ENCODE measurements at places on chromosomes 3 and 15. TPM values are rescaled to one million over a fixed set of nuclear protein-coding genes. Genes with fewer than 3 reads are reported as not detected.

PRICKLE2 gene
- total RNA-seq, result 50.8 TPM

PLSCR2 gene
- total RNA-seq, result not detected

SLC51B gene
- not detected for total RNA-seq

A4GNT gene
- not detected for total RNA-seq

TPRG1 gene
- 2.0 TPM for total RNA-seq

CD47 gene
- 57.5 TPM for total RNA-seq

GUCA1C gene
- not detected for total RNA-seq

PLOD2 gene
- 55.4 TPM for total RNA-seq

All from placental epithelial cell (primary cell).